Activated CD4-positive, alpha-beta T cell treated with anti-CD3 and anti-CD28 coated beads, Interleukin-2, amount 10 ng/mL, durations not matched to agents 24 days and 14 days (primary cell): ENCODE measurements at places on chromosomes 7 and 10. TPM values are rescaled to one million over a fixed set of nuclear protein-coding genes. Genes with fewer than 3 reads are reported as not detected.
A peak's percentile ranks its signal among the peaks of the same experiment; 100 is the strongest.

DNA sequence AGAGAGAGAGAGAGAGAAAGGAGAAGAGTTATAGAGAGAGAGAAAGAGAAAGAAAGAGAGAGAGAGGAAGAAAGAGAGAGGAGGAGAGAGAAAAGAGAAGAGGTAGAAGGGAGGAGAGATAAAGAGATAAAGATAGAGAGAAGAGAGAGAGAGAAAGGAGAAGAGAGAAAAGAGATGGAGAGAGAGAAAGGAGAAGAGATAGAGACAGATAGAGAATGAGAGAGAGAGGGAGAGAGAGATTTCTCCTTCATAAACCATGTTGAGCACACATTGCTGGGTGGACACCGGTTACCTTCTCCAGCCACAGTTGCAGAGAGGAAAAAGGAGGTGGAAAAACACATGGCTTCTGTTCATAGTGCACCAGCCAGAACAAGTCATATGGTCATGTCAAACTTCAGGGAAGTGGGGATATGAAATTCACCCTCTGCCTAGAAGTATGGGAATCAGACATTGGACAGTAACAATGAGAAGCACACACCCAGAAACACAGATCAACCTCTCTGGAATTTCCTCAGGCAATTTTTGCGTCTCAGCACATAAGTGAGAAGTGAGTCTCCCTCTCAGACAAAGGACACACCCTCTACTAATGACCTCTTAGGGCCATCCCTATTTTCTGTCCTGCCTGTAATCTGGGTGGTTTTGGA lies 172.5 kb upstream of the SVIL start:
- peaks cover 2% of the 10 kb centered on the region for H3K36me3 ChIP-seq
- no peak for DNase-seq
- no peak overlapping the region for H3K27ac ChIP-seq
- peaks cover 9% of the 10 kb centered on the region for H3K27me3 ChIP-seq
- peaks cover 18% of the 10 kb centered on the region for H3K4me1 ChIP-seq

DNA sequence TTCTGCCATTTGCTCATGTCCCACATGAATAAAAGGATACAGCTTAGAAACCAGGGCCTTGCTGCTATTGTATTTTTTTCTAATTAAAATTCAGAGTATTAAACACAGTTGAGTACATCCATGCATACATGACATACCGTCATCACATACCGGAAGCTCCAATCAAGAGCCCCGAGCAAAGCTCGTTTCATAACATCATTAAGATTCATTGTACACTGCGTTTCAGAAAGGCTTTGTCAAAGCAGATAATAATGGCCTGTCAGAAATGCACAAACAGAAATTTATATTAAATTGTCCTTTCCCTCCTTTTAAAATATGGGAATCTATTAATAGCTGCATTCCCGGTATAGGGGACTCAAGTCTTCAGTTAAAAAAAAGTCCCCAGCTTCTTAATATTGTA lies 103.4 kb downstream of the PRTFDC1 start:
- peaks cover 9% of the 10 kb centered on the region for H3K4me1 ChIP-seq
- no peak overlapping the region for H3K27ac ChIP-seq
- peaks cover 9% of the 10 kb centered on the region for H3K27me3 ChIP-seq
- no peak overlapping the region for H3K4me3 ChIP-seq
- H3K36me3 ChIP-seq: no peaks in the 10 kb centered on the region

- no peak overlapping the region for H3K4me3 ChIP-seq
- peaks cover 18% of the 10 kb centered on the region for H3K27me3 ChIP-seq
- no peak overlapping the region for H3K27ac ChIP-seq
Measured at GRCh38 chr10:114071178-114071577, 27.5 kb downstream of the ADRB1 start.

- peaks cover 4% of the 10 kb centered on the region for H3K27me3 ChIP-seq
- H3K4me3 ChIP-seq: no peak overlapping the region
- no peak for DNase-seq
- H3K4me1 ChIP-seq: peaks cover 13% of the 10 kb centered on the region
- H3K36me3 ChIP-seq: peaks cover 4% of the 10 kb centered on the region
- H3K27ac ChIP-seq: no peak overlapping the region
Measured at GRCh38 chr7:115038158-115038557, 116.3 kb downstream of the MDFIC start.

DNA sequence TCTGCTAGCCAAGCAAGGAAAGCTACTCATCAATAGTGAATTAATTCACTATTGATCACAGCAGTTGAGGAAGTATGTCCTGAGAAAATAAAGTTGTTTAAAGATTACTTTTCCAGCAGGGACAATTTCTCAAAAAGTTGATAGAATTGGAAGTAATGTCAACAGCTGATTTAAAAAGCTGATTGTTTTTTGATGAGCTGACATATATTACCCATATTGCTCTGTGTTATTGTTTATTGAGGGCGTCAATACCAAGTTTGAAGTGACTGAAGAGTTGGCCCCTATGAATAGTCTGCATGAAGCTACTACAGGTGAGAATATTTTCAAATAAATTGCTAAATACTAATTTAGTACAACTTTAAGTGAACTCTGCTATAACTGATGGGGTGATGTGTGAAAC lies 28.0 kb downstream of the ZFAND4 start:
- no peak overlapping the region for H3K4me3 ChIP-seq
- H3K36me3 ChIP-seq: peaks cover 30% of the 10 kb centered on the region
- H3K27me3 ChIP-seq: no peaks in the 10 kb centered on the region
- H3K4me1 ChIP-seq: no peaks in the 10 kb centered on the region

GRCh38 chr10:119370111-119370741 lies 162.9 kb downstream of the GRK5 start:
- peak overlapping the region; percentile 57 for H3K27ac ChIP-seq
- DNase-seq: no peak
- H3K36me3 ChIP-seq: peaks cover 6% of the 10 kb centered on the region
- H3K4me1 ChIP-seq: peaks cover 18% of the 10 kb centered on the region
- no peaks in the 10 kb centered on the region for H3K27me3 ChIP-seq
- no peak overlapping the region for H3K4me3 ChIP-seq

- no peak overlapping the region for H3K4me3 ChIP-seq
- H3K36me3 ChIP-seq: peaks cover 25% of the 10 kb centered on the region
- peak overlapping the region; percentile 13 for H3K27ac ChIP-seq
- H3K27me3 ChIP-seq: no peaks in the 10 kb centered on the region
Measured at GRCh38 chr7:2774935-2775334, 69.2 kb downstream of the GNA12 start.

GRCh38 chr7:47669178-47669891 lies 87.4 kb upstream of the TNS3 start:
- no peak overlapping the region for H3K27ac ChIP-seq
- H3K27me3 ChIP-seq: no peaks in the 10 kb centered on the region
- H3K36me3 ChIP-seq: no peaks in the 10 kb centered on the region
- no peak for DNase-seq
- no peaks in the 10 kb centered on the region for H3K4me1 ChIP-seq

GRCh38 chr7:81445462-81445861 lies 324.4 kb downstream of the HGF start:
- H3K4me1 ChIP-seq: no peaks in the 10 kb centered on the region
- DNase-seq: no peak
- H3K27me3 ChIP-seq: no peaks in the 10 kb centered on the region
- H3K4me3 ChIP-seq: no peak overlapping the region

GRCh38 chr7:33789871-33790630 lies 115.3 kb upstream of the BMPER start:
- no peak overlapping the region for H3K4me3 ChIP-seq
- no peaks in the 10 kb centered on the region for H3K4me1 ChIP-seq
- H3K27me3 ChIP-seq: no peaks in the 10 kb centered on the region
- no peaks in the 10 kb centered on the region for H3K36me3 ChIP-seq
- no peak overlapping the region for H3K27ac ChIP-seq

DNA sequence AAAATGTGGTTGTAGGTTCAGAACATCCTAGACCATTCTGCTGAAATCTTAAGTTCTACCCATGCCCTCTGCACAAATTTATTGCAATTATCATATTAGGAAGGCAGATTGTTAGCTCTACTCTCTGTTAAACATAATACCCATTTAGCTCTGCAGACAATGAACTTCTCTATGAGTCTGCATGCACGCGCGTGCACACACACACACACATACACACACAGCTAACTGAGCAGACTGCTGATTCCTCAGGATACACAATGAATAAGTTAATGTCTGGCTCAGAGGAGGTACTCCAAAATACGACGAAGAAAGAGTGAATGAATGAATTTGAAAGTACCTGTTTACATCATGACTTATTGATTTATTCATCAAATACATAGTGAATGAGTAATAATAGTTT lies 276.2 kb upstream of the SORCS1 start:
- H3K36me3 ChIP-seq: no peaks in the 10 kb centered on the region
- no peaks in the 10 kb centered on the region for H3K27me3 ChIP-seq
- no peaks in the 10 kb centered on the region for H3K4me1 ChIP-seq

DNA sequence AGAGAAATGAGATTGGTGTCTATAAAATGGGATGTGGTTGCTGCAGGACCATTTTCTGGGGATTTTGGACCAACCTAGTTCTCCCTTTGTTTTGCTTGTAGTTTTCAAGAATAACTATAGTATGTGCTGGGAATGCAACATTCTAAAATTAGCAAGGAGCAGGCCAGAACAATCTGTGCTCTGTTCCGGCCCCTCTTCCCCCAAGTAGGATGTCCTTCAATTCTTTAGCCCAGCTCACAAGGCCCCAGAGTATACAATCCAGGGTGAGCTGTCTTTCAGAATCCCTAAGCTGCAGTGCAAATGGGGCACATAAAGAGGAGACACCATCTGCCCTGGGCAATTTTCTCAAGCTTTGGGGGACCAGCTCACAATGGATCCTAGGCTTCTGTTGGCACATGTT lies 809.1 kb downstream of the TNS3 start:
- no peaks in the 10 kb centered on the region for H3K27me3 ChIP-seq
- DNase-seq: no peak
- H3K4me1 ChIP-seq: no peaks in the 10 kb centered on the region
- H3K36me3 ChIP-seq: no peaks in the 10 kb centered on the region

GRCh38 chr7:68295386-68295785 lies 1298.8 kb downstream of the TYW1 start:
- no peak for DNase-seq
- no peaks in the 10 kb centered on the region for H3K27me3 ChIP-seq
- H3K27ac ChIP-seq: no peak overlapping the region
- no peaks in the 10 kb centered on the region for H3K4me1 ChIP-seq

- H3K36me3 ChIP-seq: no peaks in the 10 kb centered on the region
- H3K27me3 ChIP-seq: peaks cover 12% of the 10 kb centered on the region
- no peak for DNase-seq
- H3K4me3 ChIP-seq: no peak overlapping the region
- H3K4me1 ChIP-seq: no peaks in the 10 kb centered on the region
- H3K27ac ChIP-seq: no peak overlapping the region
Measured at GRCh38 chr10:116768786-116769185, 26.4 kb upstream of the HSPA12A start.

DNA sequence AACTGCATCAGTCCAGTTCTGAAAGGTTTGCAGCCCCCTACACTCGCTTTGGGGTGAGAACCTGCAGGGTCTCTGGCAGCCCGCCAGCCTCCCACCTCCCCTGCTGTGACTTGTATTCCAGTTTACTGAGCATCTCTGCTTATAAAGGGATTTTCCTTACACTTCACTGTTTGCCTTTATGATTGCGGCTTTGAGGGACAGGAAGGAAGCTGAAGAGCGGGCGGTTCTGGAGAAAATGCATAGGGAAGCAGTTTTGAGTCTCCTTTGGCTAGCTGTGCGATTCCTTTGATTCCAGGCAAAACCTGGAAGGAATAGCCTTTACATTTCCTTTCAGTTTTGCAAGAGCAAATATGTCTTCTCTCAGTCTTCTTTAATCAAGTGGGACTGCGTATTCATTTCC lies 65.0 kb upstream of the TRIM8 start:
- H3K27ac ChIP-seq: no peak overlapping the region
- peaks cover 8% of the 10 kb centered on the region for H3K4me1 ChIP-seq
- H3K4me3 ChIP-seq: no peak overlapping the region
- no peaks in the 10 kb centered on the region for H3K27me3 ChIP-seq

GRCh38 chr7:39924122-39924521 lies 25.9 kb upstream of the CDK13 start:
- no peak overlapping the region for H3K27ac ChIP-seq
- DNase-seq: no peak
- peaks cover 12% of the 10 kb centered on the region for H3K27me3 ChIP-seq
- no peaks in the 10 kb centered on the region for H3K36me3 ChIP-seq
- no peaks in the 10 kb centered on the region for H3K4me1 ChIP-seq

DNA sequence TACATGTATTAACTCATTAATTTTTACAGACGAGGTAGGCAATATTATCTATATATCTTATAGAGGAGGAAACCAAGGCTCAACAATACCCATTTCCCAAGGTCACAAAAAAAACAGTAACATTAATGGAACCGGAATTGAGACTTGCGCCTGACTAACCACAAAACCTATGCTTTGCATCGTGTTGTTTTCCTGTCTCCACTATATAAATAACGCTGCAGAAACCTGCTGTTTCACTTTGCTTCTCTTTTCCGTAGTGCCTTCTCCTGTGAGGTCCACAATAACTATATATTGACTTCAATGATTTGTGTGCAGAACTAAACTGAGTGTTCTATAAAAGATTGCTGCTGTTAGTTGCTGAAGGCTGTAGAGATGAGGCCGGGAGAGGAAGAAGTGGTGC lies 97.7 kb upstream of the RPA3 start:
- peak overlapping the region; percentile 39 for H3K4me3 ChIP-seq
- DNase-seq: peak; percentile 76
- H3K27me3 ChIP-seq: no peaks in the 10 kb centered on the region
- no peak overlapping the region for H3K27ac ChIP-seq
- H3K36me3 ChIP-seq: peaks cover 14% of the 10 kb centered on the region
- peaks cover 24% of the 10 kb centered on the region for H3K4me1 ChIP-seq

- no peak overlapping the region for H3K27ac ChIP-seq
- H3K4me1 ChIP-seq: peaks cover 20% of the 10 kb centered on the region
- no peaks in the 10 kb centered on the region for H3K36me3 ChIP-seq
Measured at GRCh38 chr10:3486346-3487065, 298.5 kb downstream of the KLF6 start.

DNA sequence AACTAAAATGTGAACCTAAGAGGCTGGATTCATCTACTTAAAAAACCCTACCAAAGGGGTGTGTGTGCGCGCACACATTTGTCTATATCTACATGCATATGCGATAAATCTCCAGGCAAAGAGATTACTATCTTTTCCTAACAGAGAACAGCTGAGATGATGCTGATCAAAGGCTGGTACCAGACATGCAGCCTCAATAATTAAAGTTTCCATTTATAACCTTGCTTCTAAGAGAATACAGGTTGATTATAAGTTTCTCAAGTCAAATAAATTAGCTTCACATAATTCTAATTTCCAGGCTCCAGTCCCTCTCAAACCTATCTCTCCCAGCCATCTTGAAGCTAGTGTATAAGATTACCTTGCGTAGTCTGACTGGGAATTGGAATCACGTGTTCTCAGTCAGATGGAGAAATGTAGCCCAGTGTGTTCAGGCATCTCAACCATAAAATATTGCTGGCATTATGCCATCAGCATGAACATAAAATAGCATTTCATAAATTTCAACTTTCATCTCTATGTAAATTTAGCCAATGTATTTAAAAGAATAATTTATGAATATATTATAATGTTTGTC lies 1062.0 kb downstream of the XPNPEP1 start:
- no peaks in the 10 kb centered on the region for H3K4me1 ChIP-seq
- no peak for DNase-seq
- H3K36me3 ChIP-seq: no peaks in the 10 kb centered on the region
- H3K27me3 ChIP-seq: no peaks in the 10 kb centered on the region
- H3K4me3 ChIP-seq: no peak overlapping the region
- H3K27ac ChIP-seq: no peak overlapping the region

The SLC26A4 gene
- total RNA-seq: 6.5 and 7.8 TPM in 2 replicates

The VWC2 gene
- total RNA-seq: not detected in 2 replicates

The CACNB2 gene
- not detected in 2 replicates for total RNA-seq

The ACBD7 gene
- 1.0 and 1.3 TPM in 2 replicates for total RNA-seq

The SPDYE16 gene
- 0.47 TPM in 1 of 2 replicates, not detected in the other for total RNA-seq

The NEBL gene
- total RNA-seq: 0.42 and 0.59 TPM in 2 replicates

The FEZF1 gene
- not detected in 2 replicates for total RNA-seq

The HYAL4 gene
- not detected in 2 replicates for total RNA-seq
